ENCODE measurements at places on chromosomes 5 and 9.

DNA sequence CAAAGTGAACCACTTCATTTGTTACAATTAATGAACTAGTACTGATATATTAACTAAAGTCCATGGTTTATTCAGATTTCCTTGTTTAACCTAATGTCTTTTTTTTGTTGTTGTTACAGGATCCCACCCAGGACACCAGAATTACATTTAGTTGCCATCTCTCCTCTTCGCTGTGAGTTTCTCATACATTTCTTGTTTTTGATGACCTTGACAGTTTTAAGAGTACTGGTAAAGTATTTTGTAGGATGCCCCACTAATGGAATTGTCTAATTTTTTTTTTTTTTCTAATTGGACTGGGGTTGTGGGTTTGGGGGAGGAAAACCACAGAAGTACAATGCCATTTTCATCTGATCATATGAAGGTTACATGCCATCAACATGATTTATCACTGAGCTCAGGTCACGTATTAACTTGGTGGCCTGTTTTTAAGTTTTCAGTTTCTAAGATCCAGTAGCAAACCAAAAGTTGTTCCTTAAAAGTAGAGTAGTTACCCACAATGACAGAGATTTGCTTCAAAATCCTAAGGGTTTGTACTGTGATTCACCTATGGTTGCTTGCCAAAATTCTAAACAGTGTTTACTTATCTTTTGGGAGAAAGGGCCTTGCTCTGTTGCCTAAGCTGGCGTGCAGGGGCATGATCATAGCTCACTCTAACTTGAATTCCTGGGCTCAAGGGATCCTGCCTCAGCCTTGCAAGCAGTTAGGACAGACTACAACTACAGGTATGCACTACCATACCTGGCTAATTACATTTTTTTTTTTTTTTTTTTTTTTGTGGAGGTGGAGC, 4.5 kb upstream of the OTULIN start:
- no peak for DNase-seq

DNA sequence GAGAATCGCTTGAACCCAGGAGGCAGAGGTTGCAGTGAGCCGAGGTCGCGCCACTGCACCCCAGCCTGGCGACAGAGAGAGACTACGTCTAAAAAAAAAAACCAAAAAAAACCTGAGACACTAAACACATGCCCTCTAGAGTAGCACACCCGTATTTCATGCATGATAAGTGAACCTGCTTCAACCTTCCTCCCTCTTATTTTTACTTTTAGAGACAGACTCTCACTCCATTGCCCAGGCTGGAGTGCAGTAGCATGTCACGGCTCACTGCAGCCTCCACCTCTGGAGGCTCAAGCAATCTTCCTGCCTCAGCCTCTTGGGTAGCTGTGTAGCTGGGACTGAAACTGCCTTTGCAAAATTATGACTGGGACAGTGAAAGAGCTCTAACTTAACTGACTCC, 17.6 kb upstream of the NANS start:
- no peak for DNase-seq

GRCh38 chr5:15495026-15495425, 5.0 kb upstream of the FBXL7 start:
- DNase-seq = no peak

- DNase-seq = no peak
These were observed 536.0 kb downstream of the NR2F1-AS1 start for GRCh38 chr5:93044859-93045666.

DNA sequence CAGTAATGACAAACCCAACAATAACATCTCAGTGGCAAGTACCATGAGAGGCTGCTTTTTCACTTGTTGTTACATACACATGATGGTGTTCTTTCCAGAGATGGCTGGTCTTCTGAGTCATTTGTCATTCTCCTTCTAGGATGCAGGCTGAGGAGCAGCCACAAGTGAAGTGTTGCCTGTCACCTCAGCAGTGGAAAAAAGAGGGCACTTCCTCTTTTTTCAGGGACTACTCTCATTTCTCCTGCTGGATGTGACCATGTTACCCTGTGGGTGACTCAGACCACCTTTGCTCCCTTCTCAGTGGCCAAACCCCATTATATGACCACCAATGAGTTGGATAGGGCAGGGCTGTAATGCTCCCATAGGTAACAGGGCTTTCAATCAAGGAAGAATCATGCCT, 587.0 kb upstream of the ADAMTS16 start:
- DNase-seq = no peak

GRCh38 chr5:53616939-53617549, 56.6 kb downstream of the NDUFS4 start:
- no peak for DNase-seq

DNA sequence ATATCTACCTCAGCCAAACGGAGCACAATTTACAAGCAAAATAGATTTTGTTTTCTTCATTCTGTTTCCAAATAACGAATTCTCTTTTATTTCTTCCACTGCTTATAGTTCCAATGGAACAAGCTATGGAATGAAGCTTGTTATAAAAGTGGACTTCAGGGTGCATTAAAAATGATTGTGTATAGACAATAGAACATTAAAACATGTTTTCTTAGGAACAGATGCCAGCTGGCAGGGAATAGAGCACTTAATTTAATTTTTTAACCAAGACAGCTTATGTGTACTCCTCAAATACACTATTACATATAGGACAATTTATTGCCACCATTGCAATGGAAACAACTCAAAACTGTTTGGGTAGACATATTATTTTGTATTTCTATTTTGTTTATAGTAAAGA, 860.1 kb upstream of the TYRP1 start:
- no peak for DNase-seq
